ENCODE measurements at places on chromosomes 5 and 9.
A peak's percentile ranks its signal among the peaks of the same experiment; 100 is the strongest.

DNA sequence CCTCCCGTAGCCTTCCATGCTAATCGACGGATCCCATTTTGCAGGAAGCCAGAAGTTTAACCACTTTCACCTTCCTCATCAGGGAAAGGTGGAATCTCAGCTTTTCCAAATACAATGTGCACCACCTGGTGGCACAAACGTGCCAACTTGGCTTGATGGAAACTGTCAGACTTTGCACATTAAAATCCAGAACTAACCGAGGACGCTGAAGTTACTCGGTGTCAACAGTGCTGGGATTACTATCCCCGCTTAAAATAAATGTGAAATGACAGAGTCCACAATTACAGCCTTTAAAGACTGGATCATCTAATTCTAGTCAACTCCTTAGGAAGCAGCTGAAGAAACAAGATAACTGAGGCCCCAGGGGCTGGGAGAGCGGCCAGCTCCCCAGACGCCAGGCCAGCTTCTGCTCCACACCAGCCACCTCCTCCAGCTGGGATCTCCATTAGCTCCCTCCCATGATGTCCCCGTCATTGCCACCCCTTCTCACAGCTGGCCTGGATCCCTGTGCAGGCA, 50.1 kb upstream of the RETREG1 start:
- DNase-seq: no peak

GRCh38 chr9:108831496-108832178, 24.1 kb downstream of the ACTL7B start:
- no peak for DNase-seq

DNA sequence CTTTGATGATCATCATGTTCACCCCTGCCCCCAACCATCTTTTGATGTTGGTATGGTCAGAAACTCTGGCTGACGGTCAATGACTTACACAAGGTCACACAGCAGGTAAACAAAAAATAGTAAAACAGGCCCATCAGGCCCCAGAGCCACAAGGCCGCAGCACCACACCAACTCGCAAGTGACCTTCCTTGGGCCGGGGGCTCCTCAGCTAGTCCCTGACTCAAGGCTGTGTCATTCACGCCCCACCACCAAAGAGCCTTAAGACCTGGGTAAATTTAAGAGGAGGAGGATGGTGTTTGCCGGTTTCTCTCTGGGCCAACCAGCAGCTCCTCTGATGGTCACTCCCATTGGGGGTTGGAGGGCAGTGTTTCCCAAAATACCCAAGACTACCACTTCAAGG, 55.8 kb downstream of the PSMB7 start:
- no peak for DNase-seq

DNA sequence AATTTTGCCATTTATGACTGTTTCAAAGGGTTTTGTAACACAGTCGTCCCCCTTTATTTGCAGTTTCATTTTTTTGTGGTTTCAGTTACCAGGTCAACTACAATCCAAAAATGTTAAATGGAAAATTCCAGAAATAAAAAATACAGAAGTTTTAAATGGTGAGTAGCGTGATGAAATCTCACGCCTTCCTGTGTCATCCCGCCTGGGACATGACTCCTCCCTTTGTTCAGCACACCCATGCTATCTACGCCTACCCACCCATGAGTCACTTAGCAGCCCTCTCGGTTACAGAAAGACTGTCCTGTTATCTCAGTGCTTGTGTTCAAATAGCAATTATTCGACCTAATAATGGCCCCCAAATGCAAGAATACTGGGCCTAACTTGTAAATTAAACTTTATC, 765.3 kb upstream of the ADAMTS16 start:
- DNase-seq: no peak

GRCh38 chr5:36363101-36363500, 61.4 kb upstream of the RANBP3L start:
- no peak for DNase-seq

DNA sequence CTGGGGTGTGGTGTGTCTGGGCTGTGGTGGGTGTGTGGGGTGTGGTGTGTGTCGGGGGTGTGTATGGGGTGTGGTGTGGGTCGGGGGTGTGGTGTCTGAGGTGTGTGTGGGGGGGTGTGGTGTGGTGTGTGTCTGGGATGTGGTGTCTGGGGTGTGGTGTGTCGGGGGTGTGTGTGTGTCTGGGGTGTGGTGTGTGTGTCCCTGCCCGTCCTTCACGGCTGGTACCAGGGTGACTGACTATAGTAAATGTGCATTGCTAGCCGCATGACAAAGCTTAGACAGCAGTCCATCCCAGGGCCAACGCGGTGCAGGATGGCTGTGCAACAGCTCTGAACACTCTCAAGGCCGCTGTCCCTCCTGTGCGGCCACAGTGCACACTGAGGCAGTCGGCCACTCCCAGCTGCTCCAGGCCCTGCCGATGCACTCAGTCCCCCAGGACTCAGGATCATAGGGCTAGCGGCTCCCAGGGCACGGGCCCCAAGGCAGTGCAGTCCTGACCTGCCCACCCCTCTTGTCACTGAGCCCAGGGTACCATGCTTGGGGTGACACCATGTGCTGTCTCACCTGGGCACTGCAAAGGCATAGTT, 54.0 kb downstream of the SECISBP2 start:
- peak; percentile 51 for DNase-seq

- DNase-seq: no peak
These were observed 19.0 kb upstream of the POC5 start for GRCh38 chr5:75736273-75736672.

DNA sequence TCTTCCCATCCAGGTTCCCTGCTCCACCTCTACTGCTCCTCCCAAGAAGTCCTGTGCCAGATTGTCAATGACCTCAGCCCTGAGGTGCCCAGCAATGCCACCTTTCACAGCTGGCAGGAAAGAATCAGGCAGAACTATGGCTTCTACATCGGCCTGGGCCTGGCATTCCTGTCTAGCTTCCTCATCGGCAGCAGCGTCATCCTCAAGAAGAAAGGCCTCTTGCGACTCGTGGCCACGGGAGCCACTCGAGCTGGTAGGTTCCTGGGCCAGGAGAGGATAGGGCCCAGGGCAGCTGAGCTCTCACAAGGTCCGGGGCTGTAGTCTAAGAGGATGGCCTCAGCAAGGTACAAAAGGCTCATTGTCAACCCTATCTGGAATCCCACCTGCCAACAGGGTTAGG, 3.1 kb downstream of the NIPAL4 start:
- DNase-seq: no peak

DNA sequence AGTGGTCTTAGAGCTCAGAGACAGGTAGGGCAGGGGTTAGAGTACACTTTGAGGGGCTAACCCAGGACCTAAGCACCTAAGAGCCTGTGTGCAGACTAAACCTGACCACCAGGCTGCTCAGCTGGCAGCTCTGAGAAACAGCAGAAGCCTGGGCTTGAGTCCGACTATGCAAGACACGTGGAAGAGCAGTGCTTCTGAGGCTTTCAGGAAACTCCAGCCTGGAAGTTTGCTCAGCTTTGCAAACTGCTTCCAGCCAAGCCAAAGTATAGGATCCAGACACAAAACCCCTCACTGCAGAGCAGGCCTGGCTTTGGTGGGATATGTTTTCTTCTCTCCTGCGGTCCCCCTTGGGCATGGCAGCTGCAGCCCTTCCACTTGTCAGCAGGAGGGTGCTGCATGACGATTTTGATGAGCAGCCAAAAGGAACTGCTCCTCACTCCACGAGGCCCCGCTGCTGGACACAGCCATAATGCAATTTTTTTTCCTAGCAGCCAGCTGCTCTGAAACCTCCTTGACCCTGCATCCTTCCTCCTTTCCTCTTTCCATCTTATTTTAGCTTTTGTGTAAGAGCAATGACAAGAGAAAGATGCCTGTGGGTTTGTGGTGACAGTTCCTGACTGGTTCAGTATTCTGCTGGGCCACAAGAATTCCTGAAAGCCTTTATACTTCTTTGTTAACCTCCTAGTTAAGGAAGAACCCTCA, 123.1 kb downstream of the LIFR start:
- no peak for DNase-seq

GRCh38 chr5:124234022-124234769, 512.2 kb downstream of the ZNF608 start:
- DNase-seq: no peak

- DNase-seq: no peak
These were observed 132.0 kb upstream of the WWC1 start for GRCh38 chr5:168159425-168159824.

DNA sequence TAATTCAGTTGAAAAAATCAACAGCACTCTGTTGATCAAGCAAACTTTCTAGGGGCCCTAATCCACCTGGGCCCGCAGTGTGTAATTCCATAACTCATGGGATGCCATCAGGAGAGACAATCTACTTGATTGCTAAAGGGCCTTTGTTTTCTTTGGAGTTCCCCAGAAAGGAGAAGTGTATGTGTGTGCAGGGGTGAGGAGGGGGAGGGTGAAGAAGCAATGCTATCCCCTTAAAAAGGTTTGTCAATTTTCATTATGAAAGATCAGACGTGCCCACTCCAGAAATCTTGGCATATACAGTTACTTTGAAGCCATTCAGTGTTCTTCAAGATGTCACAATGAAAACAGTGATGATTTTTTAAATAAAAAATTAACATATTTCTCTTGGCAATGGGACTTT, 6.2 kb downstream of the PARP8 start:
- DNase-seq: no peak

- no peak for DNase-seq
These were observed 306.4 kb upstream of the CD180 start for GRCh38 chr5:67502951-67503350.

- DNase-seq: no peak
These were observed 15.2 kb downstream of the LSM11 start for GRCh38 chr5:157758706-157759105.

GRCh38 chr5:154783774-154784460, 28.7 kb downstream of the LARP1 start:
- no peak for DNase-seq

- DNase-seq: no peak
These were observed 94.4 kb upstream of the IER5L start for GRCh38 chr9:129272348-129273025.

DNA sequence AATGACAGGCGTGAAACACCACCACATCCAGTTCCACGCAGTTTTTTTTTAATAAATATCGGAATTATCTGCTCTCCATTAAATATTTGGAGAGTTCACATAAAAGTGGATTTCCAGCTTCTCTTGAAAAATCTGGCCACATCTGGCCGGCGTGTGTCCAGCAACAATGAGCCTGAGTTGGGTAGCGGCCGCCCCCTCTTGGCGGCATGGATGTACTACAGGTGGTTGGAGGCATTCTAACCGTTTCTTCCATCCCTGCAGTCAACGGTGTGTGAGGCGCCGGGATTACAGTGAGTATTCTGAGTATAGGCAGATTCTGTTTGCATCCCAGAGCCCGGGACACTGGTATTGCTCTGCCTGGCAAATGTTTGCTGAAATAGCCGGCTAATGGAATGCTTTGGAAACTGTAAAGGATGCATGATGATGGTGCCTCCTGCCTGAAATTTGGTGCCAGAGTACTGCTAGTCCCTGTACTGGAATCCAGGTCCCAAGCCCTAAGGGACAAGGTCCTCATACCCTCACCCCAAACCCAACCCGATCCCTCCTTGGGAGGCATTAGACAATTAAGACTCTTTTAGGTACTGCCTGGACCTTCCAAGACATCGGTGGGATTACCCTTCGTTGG, 13.6 kb upstream of the GM2A start:
- peak; percentile 56 for DNase-seq

- no peak for DNase-seq
These were observed 223.3 kb downstream of the NDUFS4 start for GRCh38 chr5:53783624-53784228.

- DNase-seq: no peak
These were observed 28.5 kb downstream of the GLRA1 start for GRCh38 chr5:151896031-151896691.

DNA sequence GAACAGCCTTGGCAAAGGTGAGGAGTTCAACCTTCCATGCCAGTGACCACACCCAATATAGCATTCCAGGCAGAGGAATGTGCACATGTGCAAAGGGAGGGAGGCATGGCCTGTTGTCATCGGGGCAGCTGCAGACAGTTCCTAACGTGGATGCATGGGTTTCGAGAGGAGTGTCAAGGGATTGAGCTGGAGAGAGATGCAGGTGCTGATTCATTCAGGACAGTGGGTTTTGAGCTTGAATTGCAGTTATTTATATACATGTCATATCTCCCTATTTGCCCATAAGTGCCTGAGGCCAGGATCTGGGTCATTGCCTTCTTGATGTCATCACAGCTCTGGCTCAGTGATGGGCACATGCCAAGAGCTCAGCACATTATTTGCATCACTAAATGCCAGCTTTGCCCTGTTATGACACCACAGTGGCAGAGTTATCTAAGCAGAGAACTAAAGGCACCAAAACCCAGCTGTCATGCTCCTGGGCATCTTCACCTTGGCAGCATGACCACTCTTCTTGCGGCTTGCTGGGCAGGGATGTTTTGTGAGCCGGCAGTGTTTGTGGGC, 278.0 kb downstream of the NTRK2 start:
- DNase-seq: no peak

GRCh38 chr9:130860458-130861316, 25.6 kb downstream of the ABL1 start:
- DNase-seq: no peak

GRCh38 chr9:75333624-75334023, 245.3 kb downstream of the OSTF1 start:
- no peak for DNase-seq

DNA sequence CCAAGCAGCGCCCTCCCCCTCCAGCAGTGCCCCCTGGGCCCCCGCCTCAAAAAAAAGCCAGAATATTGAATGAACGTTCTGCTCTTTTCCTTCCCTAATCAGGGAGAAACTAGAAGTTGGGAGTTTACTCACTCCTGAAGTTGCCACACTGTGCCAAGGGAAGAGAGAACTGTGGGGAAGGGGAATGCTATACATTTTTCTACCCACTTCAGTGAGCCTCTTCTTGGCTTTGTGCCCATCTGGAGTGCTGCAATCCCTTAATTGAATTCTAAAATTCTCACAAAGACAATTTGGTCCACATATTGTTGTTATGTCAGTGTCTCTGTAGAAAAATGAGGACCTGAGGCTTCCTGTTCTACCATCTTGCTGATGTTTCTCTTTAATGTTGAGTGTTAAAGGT, 443.7 kb downstream of the DIRAS2 start:
- DNase-seq: no peak

DNA sequence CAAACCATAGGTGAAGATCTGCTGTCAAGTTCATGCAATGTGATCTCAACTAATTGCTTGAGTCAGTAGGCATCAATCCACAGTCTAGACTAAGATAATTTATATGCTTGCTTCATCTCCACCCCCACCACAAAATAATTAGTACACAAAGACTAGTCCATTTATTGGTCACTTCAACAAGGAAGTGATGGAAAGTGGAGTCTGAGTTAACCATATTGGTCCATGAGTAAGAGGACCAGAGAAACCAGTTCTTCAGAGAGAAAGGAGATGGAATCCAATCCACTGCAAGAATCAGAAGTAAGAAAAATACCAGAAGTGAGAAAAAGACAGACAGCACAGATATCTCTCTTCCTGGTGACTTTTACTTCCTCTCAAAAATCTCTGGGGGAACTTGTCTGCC, 366.5 kb downstream of the CHSY3 start:
- no peak for DNase-seq

- no peak for DNase-seq
These were observed 170.8 kb downstream of the MACROH2A1 start for GRCh38 chr5:135228222-135228621.

DNA sequence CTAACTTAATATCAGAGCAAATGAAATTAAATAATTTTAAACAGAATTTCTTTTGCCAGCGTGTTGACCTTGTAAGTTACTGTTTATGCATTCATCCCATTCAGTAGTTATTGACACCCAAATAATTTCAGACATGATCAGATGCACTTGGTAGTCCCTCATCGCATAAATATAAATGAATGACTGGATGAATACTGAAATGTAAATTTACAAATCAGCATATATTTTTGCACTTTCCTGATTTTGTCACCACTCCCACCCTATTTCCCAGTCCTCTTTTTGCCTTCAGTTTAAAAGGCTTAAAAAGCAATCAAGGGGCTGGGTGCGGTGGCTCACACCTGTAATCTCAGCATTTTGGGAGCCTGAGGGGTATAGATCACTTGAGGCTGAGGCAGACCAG, 17.1 kb upstream of the LIFR start:
- DNase-seq: no peak
